HFFc6 (cell line): ENCODE measurements at places on chromosomes 7 and 10.
A peak's percentile ranks its signal among the peaks of the same experiment; 100 is the strongest.

GRCh38 chr10:132802694-132803320, 16.9 kb upstream of the NKX6-2 start:
- H3K36me3 ChIP-seq = no peaks in the 10 kb centered on the region
- no peaks in the 10 kb centered on the region for H3K4me1 ChIP-seq

DNA sequence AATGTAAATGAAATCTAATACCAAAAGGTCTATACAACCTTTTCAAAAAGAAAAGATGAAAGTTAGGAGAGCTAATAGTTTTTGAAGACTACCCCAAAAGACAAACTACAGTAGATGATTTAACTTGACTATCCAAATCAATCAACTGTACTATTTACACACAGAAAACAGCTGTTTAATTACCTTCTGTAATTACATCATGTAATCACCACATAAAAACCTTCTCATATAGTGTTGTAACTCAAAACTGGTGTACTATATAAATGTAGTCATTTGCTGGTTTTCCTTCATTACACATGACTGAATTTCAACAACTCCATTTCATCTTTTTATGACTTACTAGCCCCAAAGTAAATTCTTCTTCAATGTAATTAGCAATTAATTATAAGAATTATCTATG, 4.5 kb downstream of the RTKN2 start:
- H3K4me1 ChIP-seq = peaks cover 70% of the 10 kb centered on the region
- H3K36me3 ChIP-seq = peaks cover 10% of the 10 kb centered on the region
- no peak overlapping the region for H3K27ac ChIP-seq
- no peak overlapping the region for H3K4me3 ChIP-seq
- DNase-seq = no peak
- no peaks in the 10 kb centered on the region for H3K27me3 ChIP-seq

- H3K4me1 ChIP-seq = peaks cover 12% of the 10 kb centered on the region
- DNase-seq = peak; percentile 54
- peak overlapping the region; percentile 88; the same call in 1 of the 2 replicates for H3K27ac ChIP-seq
- H3K36me3 ChIP-seq = no peaks in the 10 kb centered on the region; the same call in 1 of the 2 replicates
Measured at GRCh38 chr7:82050792-82051191, 280.9 kb upstream of the HGF start.

DNA sequence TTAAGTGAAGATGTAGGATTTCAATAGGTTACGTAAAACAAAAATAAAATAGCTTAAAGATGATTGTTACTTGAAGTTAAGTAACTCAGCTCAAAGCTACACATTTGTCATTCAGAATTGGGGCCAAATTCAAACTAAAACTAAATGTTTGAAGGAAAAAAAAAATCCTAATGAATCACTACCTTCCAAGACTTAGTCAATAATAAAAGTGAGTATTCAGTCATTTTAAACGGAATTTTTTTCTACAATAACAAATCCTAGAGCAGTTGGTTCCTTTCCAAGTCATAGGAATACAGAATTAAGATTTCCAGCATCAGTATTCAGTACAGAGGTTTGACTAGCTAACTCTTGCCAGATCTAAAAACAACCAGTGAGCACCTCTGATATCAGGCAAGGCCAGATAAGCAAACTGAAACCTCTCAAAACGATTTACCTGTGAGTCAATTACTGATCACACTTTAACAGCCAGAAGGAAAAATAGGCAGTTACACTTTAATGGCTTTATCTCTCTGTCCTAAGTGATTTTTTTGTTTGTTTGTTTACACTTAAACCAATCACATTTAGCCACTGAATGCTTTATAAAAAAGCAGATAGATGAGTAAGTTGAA, 669.8 kb upstream of the ANKRD30A start:
- no peak for DNase-seq
- no peaks in the 10 kb centered on the region for H3K36me3 ChIP-seq
- peaks cover 2% of the 10 kb centered on the region; the same call in 1 of the 2 replicates for H3K27me3 ChIP-seq
- H3K4me1 ChIP-seq = no peaks in the 10 kb centered on the region
- no peak overlapping the region for H3K27ac ChIP-seq

DNA sequence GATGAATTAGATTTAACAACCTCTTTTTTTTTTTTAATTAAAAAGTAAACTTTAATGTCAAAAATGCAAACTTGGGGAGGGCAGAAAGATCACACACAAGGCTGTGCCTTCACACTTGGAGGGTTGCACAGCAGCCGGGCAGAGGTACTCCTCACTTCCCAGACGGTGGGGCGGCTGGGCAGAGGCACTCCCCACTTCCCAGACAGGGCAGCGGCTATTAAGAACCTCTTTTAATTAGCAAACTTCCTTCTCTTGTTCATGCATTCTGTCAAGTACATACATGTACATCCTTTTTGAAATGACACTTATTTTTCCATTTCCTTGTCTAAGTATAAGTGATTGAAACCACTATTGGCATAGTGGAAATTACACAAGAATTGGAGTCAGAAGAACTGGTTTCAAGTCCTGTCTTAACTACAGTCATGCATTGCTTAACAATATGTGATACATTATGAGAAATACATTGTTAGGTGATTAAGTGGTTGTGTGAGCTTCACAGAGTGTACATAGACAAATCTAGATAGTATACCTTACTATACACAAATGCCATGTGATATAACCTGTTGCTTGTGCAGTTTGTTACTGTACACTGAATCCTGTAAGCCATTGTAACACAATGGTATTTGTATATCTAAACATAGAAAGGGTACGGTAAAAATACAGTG, 26.5 kb downstream of the BTRC start:
- peaks cover 4% of the 10 kb centered on the region; the same call in 1 of the 2 replicates for H3K36me3 ChIP-seq
- no peak for DNase-seq
- no peak overlapping the region for H3K4me3 ChIP-seq
- no peaks in the 10 kb centered on the region for H3K4me1 ChIP-seq

DNA sequence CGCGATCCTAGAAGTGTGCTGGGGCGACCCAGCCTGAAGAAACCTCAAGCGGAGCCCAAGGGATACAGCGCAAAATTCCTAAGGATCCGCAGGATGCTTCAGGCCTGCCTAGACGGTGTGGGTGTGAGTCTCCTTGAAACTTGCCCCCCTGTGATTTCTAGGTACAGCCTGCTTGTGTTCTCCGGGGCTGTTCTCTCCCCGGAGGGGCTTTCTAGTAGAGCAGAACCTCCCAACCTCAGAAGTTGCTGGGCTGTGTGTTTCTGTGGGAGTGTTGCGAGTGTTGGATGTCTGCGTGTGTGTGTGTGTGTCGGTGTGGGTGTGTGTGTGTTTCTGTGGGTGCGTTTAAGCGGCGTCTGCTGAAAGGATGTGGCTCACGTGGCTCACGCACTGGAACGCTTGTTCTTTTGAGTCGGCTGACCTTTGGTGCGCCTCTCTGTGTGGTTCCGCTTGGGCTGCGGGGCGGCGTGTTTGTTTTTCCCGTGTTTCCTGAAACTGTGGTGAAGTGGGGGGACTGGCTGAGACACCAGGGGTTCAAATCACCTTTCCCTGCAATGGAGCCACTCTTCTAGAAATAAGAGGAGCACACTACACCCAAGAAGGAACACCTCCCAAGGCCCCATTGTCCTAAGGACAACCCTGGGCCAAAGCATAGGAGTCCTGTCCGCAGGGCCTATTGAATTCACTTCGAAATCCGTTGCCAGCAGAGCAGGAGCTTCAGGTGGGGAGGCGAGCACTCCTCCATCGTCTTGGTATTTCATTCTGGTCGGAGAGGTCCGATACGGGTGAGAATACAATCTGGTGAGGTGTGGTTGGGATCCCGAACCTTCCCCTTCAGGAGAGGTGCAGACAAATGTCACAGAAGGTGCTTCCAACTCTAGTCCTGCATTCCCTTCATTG, 25.1 kb upstream of the ZNF273 start:
- H3K4me1 ChIP-seq = no peaks in the 10 kb centered on the region
- peaks cover 8% of the 10 kb centered on the region; the same call in 1 of the 2 replicates for H3K27me3 ChIP-seq
- H3K4me3 ChIP-seq = no peak overlapping the region; the same call in 1 of the 2 replicates
- peaks cover 28% of the 10 kb centered on the region for H3K36me3 ChIP-seq
- H3K27ac ChIP-seq = no peak overlapping the region

DNA sequence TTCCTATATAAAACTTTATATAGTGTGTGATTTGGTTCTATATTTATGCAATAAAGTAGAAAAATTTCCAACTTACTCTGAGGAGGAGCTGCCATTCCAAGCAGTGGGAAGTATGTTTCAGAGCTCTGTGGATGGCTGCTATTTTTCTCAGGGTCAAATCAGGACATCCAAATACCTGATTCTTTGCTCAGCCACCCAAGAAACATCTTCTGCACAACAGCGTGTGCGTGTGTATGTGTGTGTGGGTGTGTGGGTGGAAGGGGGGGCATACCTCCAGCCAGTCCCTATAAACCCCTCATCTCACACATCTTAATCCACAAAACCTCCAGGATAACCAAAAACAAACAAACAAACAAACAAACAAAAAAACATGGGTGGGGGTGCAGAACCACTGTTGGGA, 66.3 kb upstream of the EMX2 start:
- H3K36me3 ChIP-seq = peaks cover 4% of the 10 kb centered on the region; the same call in 1 of the 2 replicates
- no peak overlapping the region for H3K4me3 ChIP-seq
- peaks cover 32% of the 10 kb centered on the region for H3K27me3 ChIP-seq
- H3K4me1 ChIP-seq = peaks cover 17% of the 10 kb centered on the region

DNA sequence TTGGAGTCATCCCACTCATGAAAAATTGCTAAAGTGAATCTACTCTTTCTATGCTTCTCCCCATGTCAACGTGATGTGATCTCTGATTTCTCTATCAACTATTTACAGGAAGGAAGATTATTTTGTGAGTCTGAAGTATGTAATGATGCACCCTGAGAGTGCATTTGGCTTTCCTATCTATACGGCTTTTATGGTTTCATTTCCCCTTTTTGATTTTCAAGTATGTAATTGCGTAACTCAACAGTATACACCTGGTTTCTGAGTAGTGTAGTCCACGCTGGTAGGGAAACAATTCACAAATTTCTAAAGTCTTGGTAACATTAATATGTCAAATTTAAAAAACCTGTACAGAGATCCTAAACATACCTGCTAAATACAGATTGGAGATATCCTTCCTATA, 194.7 kb upstream of the SEMA3A start:
- no peaks in the 10 kb centered on the region for H3K36me3 ChIP-seq
- H3K27me3 ChIP-seq = 0 out of 2 replicates have a peak, but pooled peaks cover 4% of the 10 kb centered on the region
